Colonic mucosa (tissue), 4 donors: ENCODE measurements at places on chromosomes 5 and 9. TPM values are rescaled to one million over a fixed set of nuclear protein-coding genes. Genes with fewer than 3 reads are reported as not detected.

Gene MYMK
- not detected for total RNA-seq

Gene SH3GL2
- 1.1 TPM for total RNA-seq

- no peak for DNase-seq
These were observed 33.0 kb downstream of the IRF1 start for GRCh38 chr5:132457371-132458225.

DNA sequence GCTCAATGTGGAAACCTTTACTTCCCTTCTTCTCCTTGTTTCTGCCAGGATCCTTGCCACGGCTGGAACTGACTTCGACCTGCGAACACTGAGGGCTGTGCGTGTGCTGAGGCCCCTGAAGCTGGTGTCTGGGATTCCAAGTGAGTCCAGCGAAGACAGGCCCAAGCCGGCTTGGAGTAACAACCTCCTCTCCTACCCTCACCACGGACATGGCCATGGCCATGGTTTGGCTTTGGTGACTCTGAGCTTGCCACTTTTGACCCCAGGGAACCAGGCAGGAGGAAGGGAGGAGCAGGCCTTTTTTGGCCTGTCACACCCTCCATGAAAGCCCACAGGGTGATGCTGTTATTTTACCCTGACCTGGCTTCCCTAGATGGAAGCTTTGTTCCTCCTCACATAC lies 35.5 kb downstream of the CACNA1B start:
- DNase-seq = no peak
